ENCODE measurements at places on chromosomes 11 and 22.

GRCh38 chr11:2769409-2770095 is 69.8 kb upstream of the KCNQ1OT1 start:
- no peak for DNase-seq

DNA sequence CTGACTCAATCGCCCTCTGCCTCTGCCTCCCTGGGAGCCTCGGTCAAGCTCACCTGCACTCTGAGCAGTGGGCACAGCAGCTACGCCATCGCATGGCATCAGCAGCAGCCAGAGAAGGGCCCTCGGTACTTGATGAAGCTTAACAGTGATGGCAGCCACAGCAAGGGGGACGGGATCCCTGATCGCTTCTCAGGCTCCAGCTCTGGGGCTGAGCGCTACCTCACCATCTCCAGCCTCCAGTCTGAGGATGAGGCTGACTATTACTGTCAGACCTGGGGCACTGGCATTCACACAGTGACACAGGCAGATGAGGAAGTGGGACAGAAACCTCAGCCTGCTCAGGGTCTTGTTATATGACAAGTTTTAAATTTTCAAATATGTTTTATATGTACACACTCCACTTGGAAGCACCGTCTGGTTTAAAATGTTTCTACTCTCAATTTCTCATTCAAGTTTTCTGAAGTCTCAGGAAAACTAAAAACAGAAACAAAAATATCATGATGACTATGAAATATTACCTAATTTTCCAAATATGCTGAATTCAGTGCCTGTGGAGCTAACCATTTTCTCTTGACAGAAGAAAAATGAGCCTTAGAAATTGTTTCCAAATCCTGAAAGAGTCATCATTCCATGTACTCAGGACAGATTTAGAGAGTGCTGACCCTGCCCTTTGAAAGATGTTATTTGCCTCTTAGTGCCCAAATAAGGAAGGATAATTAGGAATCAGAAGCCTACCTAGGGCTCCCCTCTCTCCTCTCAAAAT is 48.8 kb upstream of the TOP3B start:
- no peak for DNase-seq

DNA sequence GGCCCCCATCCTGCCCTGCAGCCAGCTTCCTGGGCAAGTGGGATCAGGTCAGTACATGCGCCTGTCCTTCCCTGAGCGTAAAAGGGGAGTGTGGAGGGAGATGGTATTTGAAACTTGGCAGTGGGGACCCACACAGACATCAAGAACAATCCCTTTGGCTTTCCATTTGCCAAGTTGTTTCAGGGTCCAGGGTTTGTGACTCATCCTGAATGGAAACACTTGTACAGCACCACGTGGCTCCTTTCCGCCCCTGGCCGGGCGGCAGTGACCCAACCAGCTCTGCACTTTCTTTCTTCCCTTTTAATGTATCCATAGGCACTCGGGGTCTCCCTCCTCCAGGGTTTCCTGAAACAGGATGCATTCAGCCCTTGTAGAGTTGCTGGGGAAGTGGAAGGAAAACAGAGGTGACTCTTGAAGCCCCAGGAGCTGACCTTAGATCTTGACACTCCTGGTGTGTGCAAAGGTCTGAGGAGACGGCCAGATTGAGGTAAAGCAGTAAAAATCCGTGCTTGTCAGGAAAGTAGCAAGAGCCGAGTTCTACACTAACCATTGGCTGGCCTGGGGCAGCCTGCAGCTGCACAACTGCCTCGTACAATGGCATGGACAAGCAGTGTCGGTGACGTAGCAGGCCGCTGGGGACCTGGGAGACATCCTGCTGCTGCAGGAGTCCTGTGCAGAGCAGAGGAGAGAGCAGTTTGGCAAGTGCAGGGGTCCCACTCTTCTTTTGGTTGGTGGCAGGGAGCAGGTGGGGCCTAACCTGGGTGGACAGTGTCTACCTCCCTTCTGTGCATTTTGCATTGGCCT is 189.8 kb downstream of the SNX19 start:
- DNase-seq: no peak

GRCh38 chr11:17878743-17879142 is 134.1 kb downstream of the SERGEF start:
- DNase-seq: no peak

- no peak for DNase-seq
Observed at GRCh38 chr22:20244691-20245576, 23.2 kb downstream of the RTN4R start.

DNA sequence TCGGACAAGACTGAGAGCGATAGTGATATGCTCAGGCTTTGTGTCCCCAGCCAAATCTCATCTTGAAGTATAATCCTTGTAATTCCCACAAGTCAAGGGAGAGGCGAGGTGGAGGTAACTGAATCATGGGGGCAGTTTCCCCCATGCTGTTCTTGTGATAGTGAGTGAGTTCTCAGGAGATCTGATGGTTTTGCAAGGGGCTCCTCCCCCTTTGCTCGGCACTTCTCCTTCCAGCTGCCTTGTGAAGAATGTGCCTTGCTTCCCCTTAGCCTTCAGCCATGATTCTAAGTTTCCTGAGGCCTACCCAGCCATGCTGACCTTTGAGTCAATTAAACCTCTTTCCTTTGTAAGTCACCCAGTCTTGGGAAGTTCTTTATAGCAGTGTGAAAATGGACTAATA is 7.5 kb upstream of the FOLR2 start:
- DNase-seq: peak; percentile 7

DNA sequence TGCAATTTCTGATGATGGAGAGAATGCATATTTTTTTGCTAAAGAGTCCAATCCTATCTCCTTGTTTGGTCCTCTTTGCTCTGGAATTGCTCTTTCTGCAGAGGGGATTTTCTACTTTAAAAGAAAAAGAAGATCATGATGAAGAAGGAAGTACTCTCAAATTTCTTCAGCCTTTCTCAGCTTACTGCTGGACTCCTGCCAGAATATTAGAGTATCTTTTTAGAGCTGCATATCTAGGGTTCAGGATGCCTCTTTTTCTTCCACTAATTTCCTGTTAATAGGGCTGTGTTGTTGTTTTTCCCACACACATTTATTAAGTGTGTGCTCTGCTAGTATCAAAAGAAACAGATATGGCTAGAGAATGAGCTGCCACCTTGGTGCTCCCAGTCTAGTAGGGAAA is 18.2 kb downstream of the UBASH3B start:
- DNase-seq: no peak

- DNase-seq: no peak
Observed at GRCh38 chr22:42960531-42961399, 54.2 kb downstream of the PACSIN2 start.

GRCh38 chr11:59180907-59181306 is 9.0 kb downstream of the DTX4 start:
- no peak for DNase-seq

All from mesothelial cell of epicardium (in vitro differentiated cells).